AG04449 (cell line): ENCODE measurements at places on chromosomes 12 and 14.

GRCh38 chr14:92033906-92034687 is 5.8 kb downstream of the TRIP11 start:
- no peak for DNase-seq

GRCh38 chr14:51562816-51563215 is 88.9 kb upstream of the FRMD6 start:
- DNase-seq, result no peak

GRCh38 chr12:81949841-81950308 is 190.7 kb upstream of the PPFIA2 start:
- no peak for DNase-seq

DNA sequence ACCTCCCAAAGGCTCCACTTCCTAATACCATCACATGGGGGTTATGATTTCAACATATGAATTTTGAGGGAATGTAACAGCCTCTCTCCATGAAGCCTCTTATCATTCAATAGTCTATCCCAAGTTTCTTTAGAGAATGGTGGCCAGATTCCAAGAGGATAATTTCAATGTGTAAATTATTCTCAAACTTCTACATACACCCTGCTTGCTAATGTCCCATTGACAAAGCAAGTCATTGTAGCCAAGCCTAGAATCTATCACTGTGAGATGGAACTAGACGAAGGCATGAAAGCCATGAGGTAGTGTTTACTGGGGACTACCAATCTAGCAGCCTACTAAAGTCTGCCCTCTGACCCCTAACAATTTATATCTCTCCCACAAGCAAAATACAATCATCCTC is 3.8 kb downstream of the INHBC start:
- no peak for DNase-seq

DNA sequence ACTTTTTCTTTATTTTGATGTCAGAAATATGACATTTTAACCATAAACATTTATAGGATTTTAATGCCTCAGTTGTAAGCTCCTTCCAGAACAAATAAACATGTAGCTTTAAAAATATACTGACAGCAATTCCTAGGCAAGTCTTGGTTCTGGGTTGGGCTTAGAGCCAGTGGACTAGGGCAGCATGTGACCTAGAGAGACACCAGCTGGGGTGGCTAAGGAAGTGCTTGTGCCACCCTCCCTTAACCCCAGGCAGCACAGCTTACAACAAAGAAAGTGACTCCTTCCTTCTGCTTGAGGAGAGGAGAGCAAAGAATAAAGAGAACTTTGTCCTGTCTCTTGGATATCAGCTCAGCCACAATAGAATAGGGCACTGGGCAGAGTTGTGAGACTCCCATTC is 61.6 kb upstream of the KTN1 start:
- DNase-seq, result no peak

DNA sequence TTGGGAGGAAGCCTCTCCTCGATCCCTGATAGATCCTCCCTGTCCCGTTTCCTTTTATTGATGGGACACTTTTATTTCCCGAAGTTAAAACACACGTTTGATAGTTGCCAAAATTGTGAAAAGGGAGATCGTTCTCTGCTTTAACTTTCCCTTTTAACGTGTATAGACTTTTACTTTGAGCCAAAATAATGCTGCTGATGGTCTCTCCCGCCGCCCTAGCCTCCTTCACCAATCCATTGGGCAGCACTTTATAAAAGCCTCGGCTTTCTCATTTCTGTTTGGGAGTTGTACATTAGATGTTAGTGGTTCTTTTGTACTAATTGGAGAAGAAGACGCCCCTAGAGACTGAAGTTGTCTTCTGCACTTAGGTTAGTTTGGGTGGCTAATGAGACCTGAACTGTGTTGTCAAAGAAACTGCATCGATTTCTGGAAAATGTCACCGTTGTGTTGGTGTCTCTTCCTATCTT is 1.4 kb downstream of the TMTC2 start:
- no peak for DNase-seq

GRCh38 chr14:88706425-88706824 is 86.3 kb downstream of the EML5 start:
- DNase-seq, result peak; percentile 5

DNA sequence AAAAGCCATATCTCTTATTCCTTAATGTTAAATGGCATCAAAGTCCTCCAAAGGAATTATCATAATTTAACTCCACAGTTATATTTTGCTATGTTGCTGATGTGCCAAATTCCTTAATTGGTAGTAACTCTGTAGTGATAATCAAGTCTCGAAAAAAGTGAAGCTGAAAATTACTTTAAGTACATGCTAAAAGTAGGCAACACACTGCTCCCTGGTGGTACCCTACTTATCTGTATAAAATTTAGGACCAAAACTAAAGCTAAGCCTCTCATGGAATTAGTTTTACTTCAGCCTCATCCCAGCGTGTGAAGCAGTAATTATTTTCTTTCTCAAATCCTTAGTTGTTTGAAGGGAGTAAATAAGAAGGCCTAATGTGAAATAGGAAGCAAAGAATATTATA is 132.8 kb downstream of the TTLL5 start:
- no peak for DNase-seq

GRCh38 chr12:87667378-87667777 is 361.8 kb downstream of the C12orf50 start:
- no peak for DNase-seq

GRCh38 chr12:78229591-78230101 is 399.0 kb downstream of the NAV3 start:
- no peak for DNase-seq

DNA sequence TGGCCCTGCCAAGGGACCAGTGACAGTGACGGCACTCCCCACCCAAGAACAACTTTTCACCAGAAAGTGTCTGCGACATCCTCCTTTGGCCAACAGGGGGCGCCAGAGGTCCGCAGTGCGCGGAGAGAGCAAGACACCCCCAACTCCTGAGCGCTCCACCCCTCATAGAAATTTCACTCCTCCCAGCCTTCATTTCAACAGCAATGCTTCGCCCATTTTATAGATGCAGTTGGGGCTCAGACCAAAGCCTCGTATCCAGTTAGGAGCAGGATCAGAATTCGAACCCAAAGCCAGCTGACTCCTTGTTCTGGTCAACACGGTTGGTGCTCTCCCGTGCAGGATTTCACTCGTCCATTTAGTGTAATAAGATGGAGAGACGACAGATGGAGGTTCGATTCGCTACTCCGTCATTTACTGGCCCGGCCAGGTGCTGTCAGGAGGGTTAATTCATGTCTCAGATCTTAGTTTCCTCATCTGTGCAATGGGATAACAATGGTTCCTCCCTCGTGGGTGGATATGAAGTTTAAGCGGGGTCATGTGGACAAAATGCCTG is 2.4 kb upstream of the POP5 start:
- no peak for DNase-seq
